ENCODE measurements at places on chromosomes 5 and 9.

DNA sequence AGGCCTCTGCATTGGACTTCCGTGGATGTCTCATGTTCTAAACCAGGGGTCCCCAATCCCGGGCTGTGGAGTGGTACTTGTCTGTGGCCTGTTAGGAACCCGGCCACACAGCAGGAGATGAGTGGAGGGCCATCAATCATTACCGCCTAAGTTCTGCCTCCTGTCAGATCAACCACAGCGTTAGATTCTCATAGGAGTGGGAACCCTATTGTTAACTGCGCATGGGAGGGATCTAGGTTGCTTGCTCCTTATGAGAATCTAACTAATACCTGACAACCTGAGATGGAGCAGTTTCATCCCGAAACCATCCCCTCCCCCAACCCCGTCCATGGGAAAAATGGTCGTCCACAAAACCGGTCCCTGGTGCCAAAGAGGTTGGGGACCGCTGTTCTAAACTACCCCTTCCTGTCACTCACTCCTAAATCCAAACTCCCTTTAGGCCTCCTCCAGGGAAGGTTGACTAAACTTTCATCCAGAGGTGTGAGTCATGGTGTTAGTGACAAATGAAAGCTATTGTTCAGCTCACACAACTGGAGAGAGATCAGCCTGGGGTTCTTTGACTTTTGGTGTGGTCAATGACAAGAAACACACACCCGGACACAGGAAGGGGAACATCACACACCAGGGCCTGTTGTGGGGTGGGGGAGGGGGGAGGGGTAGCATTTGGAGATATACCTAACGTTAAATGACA, 9.5 kb downstream of the KCNV2 start:
- no peaks in the 10 kb centered on the region for H3K4me1 ChIP-seq
- H3K36me3 ChIP-seq, result no peaks in the 10 kb centered on the region
- H3K4me3 ChIP-seq, result no peak overlapping the region
- no peak overlapping the region for H3K27ac ChIP-seq
- no peaks in the 10 kb centered on the region for H3K27me3 ChIP-seq
- no peak for DNase-seq

DNA sequence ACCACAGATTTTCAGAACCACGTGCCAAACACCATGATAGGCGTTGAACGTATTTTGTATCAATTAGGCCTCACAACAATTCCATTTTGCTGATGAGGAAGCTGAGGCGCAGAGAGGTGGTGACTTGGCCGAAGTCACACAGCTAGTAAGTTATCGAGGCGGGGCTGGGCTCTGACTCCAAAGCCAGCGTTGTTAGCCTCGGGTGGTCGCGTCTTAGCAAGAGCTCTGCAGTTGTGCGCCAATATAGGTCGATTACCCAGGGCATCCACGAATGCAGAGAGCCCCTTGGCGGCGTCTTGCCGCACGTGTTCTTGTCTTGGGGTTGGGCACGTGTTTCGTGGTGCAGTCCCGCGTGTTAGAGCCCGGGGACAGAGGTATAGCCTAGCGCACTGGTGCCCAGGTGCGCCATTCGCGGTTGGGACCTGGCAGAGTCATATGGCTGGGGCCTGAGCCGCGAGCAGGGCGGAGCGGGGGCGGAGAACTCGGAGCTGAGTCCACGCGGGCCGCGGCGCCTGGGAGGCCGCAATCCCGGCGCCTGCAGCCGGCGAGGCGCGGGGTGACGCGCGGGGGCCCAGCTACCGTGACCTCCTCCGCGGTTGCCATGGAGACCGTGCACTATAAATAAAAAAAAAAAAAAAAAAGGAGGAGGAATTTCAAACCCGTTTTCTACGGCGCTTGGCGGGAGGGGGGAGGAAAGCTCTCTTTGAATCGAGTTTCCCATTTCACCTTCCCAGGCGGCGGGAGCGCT, 62.3 kb downstream of the CXXC5 start:
- no peaks in the 10 kb centered on the region for H3K36me3 ChIP-seq
- no peak overlapping the region for H3K4me3 ChIP-seq
- peaks cover 19% of the 10 kb centered on the region for H3K4me1 ChIP-seq

DNA sequence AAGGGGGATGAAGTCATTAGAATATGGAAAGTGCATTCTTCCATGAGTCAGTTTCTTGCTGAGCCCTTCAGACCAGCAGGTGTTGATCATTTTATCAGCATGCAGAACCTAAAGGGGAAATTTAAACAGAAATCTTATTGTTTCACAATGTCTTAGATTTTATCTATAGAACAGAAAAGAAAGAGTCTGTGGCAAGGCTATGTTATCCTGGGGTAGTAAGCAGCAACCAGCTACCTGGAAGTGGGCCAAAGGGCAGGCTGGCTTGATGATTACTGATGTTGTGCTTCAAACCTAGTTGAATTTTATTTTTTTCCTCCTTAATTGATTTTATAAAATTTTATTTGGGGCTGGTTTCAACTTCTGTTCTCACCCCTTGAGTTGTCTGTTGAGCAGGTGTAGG, 101.5 kb downstream of the LRRC70 start:
- no peak for DNase-seq
- no peaks in the 10 kb centered on the region for H3K4me1 ChIP-seq
- no peaks in the 10 kb centered on the region for H3K36me3 ChIP-seq
- no peak overlapping the region for H3K27ac ChIP-seq

DNA sequence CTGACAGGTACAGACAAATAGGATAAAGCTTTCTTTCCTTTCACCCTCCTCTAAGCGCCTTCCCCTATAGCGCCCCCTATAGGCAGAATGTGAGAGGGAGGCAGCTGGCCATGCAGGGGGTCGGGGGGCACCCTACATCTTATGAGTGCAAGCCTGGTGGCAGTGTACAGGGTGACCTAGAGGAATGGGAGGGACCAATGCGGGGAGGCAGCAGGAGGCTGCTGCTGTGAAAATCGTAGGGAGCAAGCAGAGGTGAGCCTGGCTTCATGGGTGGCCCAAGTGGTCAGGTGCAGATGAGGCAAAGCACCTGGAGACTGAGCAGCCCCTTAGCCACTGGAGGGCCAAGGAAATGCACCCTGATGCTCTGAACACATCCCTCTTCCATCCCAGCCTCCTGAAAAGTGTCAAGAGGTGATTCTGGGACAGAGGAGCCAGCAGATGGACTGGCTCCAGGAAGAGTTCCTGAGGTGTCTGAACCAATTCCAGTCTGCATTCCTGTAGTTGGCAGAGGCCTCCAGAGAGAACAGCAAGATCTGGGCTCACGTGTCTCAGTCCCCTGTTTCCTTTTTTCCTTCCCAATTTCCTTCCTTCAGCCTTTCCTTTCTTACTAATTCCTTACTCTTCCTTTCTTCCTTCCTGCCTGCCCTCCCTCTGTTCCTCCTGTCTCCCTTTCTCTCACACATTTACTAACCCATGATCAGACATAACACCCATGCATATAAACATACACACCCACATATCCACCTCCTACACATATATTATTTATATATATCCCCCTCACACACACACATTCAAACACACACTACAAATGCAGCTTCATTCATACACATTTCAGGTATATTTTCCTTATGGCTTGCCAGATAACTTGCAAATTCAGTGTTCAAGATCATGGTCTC, 32.8 kb upstream of the GALNT10 start:
- no peaks in the 10 kb centered on the region for H3K4me1 ChIP-seq
- DNase-seq, result no peak
- no peaks in the 10 kb centered on the region for H3K36me3 ChIP-seq
- no peak overlapping the region for H3K4me3 ChIP-seq
- H3K27me3 ChIP-seq, result no peaks in the 10 kb centered on the region
- H3K27ac ChIP-seq, result no peak overlapping the region

GRCh38 chr9:14214065-14214684, 99.8 kb downstream of the NFIB start:
- H3K4me1 ChIP-seq, result no peaks in the 10 kb centered on the region
- no peaks in the 10 kb centered on the region for H3K36me3 ChIP-seq
- DNase-seq, result no peak
- H3K27me3 ChIP-seq, result no peaks in the 10 kb centered on the region

DNA sequence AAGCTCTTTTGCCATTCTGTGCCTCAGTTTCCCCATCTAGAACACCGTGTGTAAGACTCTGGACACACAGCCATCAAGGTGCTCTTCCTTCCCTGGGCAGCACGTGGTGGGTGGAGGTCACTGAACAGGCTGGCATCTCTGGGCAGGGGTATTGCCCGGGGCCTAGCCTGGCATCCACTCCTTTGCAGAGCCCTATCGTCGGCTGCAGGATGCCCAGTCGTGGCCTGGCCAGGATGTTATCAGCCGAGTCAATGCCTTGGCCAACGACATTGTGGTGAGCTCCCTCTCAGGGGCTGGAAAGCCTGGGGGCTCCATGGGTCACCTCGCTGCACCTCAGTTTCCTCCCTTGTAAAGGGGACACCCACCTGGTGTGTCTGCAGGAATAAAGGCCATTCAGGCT, 4.0 kb downstream of the ADGRD2 start:
- no peaks in the 10 kb centered on the region for H3K36me3 ChIP-seq
- no peak overlapping the region for H3K4me3 ChIP-seq
- DNase-seq, result no peak
- peaks cover 11% of the 10 kb centered on the region for H3K27me3 ChIP-seq
- no peak overlapping the region for H3K27ac ChIP-seq

DNA sequence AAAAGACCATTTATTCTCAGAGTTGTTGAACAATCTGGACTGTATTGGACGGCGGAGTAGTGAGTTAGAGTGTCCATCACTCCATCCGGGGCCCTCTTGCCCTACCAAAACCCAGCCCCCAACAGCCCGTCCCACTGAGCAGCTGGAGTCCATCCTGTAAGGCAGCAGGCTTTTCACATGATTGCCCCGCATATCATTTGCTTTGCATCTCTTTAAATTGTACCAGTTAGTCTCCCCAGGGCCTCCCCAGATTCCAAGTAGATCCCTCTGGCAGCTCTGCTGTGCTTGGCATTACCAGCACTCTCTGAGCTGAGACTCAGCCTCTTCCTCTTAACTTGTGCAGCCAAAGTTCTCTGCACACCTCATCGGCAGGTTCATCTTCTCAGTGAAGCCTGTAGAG, 48.6 kb upstream of the ADCY2 start:
- H3K27ac ChIP-seq, result no peak overlapping the region
- no peaks in the 10 kb centered on the region for H3K27me3 ChIP-seq
- H3K4me1 ChIP-seq, result no peaks in the 10 kb centered on the region
- no peaks in the 10 kb centered on the region for H3K36me3 ChIP-seq
- no peak for DNase-seq

DNA sequence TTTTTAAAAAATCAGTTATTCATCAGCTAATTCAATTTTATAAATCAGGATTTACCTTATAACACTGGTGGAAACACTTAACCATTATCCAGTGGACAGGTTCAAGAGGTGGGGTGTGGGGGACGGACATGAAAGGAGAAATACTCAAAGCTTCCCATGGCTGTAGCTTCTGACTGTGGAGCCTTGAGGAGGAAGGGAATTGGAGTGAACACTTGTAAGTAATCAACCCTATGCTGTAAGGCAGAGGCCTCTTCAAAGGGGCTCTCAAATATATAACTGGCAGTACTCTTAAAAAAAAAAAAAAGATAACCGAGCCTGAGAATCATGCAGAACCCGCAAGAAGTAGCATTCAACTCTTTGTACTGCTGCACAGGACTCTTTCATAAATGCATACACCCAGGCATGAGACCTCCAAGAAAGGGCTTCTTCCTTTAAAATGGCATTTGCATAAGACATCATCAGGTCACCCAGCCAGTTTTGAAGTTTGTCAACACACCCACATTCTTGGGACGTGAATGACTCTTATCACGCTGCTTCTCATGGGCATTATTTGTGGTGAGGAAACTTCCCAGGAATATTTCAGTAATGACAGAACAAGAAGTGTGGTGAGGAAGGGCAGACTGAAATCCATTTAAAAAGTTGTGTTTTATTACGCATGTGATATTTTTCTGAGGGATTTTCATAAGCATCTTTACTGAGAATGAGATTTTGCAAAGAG, 8.1 kb downstream of the OSMR start:
- H3K4me1 ChIP-seq, result no peaks in the 10 kb centered on the region
- H3K36me3 ChIP-seq, result no peaks in the 10 kb centered on the region
- H3K27me3 ChIP-seq, result no peaks in the 10 kb centered on the region
- no peak for DNase-seq

DNA sequence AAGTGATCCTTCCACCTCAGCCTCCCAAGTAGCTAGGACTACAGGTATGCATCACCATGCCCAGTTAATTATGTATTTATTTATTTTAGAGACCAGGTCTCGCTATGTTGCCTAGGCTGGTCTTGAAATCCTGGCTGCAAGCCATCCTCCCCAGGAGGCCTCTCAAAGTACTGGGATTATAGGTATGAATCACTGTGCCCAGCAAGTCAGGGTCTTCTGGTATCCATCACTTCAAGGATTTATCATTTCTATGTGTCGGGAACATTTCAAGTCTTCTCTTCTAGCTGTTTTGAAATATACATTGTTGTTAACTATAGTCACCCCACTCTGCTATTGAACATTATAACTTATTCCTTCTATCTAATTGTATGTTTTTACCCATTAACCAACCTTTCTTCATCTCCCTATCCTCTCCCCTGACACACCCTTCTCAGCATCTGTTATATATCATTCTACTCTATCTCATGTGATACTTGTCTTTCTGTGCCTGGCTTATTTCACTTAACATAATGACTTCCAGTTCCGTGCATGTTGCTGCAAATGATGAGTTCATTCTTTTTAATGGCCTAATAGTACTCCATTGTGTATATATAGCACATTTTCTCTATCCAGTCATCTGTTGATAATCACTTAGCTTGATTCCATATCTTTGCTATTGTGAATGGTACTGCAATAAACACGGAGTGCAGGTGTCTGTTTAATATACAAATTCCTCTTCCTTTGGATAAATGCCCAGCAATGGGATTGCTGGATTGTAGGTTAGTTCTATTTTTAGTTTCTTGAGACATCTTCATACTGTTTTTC, 26.4 kb downstream of the UTP15 start:
- H3K4me1 ChIP-seq, result no peaks in the 10 kb centered on the region
- DNase-seq, result no peak
- H3K36me3 ChIP-seq, result no peaks in the 10 kb centered on the region
- H3K27me3 ChIP-seq, result no peaks in the 10 kb centered on the region
- no peak overlapping the region for H3K4me3 ChIP-seq

- H3K36me3 ChIP-seq, result no peaks in the 10 kb centered on the region
- H3K27me3 ChIP-seq, result no peaks in the 10 kb centered on the region
- no peak for DNase-seq
- H3K4me3 ChIP-seq, result no peak overlapping the region
- no peaks in the 10 kb centered on the region for H3K4me1 ChIP-seq
- H3K27ac ChIP-seq, result no peak overlapping the region
Observed at GRCh38 chr9:87950296-87950695, 24.0 kb downstream of the CDK20 start.

- no peaks in the 10 kb centered on the region for H3K27me3 ChIP-seq
- H3K4me3 ChIP-seq, result no peak overlapping the region
- H3K36me3 ChIP-seq, result no peaks in the 10 kb centered on the region
- no peak overlapping the region for H3K27ac ChIP-seq
- DNase-seq, result no peak
- no peaks in the 10 kb centered on the region for H3K4me1 ChIP-seq
Observed at GRCh38 chr9:2663461-2664173, 42.0 kb downstream of the VLDLR start.

DNA sequence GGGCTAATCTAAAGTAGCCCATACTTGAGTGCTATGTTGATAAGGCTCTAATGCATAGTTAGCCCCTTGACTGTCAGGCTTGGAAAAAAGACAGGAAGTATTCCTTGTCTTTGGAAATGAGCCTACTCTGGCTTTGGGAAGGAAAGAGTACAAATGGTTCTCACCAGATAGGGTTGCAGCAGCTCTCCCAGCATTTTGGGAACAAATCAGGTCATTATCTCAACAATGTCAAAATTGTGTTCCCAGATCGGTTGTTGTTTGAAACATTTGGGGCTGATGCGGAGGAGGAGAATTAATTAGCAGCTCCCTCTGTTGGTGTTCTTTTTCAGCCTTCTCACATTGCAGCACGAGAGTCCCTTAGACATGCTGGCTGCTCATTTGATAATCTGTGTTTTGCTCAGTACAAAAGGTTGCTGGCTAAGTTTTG, 294.7 kb upstream of the DMRT1 start:
- no peak overlapping the region for H3K4me3 ChIP-seq
- H3K36me3 ChIP-seq, result no peaks in the 10 kb centered on the region
- DNase-seq, result no peak
- no peaks in the 10 kb centered on the region for H3K27me3 ChIP-seq

Data from CD4-positive, alpha-beta memory T cell (primary cell).